ENCODE measurements at places on chromosomes 5 and 9.

DNA sequence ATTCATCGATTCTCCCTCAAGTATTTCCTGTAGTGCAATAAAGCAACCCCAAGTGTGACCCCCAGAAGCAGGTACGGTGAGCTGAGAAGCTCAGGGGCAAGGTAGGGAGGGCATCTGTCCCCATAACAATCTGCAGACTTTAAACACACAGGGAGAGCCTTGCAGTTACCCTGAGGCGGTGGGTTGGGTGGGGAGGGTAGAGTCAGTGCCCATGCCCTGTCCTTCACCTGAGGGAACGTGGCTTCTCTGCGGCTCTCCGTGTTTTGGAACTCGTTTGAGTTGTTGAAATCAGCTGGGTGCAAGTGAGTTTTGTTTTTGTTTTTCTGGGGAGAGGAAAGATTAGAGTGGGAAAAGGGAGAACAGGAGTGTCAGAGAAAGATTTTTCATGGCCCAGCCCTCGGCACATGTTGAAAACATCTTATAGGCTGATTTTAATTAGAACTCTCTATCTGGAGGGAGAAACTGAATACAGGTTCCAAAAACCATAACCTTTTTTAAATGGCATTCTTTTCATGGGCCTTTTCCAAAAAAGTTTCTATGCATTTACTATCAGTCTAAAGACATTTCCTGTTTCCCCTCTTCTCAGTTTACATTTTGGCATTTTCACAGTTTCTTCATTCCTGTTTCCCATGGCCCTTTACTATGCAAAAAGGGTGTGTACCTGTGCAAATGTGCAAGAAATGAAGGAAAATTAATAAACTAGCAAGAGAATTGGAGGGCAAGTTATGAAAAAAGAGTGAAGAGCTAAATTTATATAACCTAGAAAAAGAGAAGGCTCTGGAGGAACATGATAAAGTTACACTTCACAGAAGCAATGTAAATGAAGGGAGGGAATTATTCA is 266.5 kb upstream of the VLDLR start:
- DNase-seq: no peak

- no peak for DNase-seq
Measured at GRCh38 chr9:86730163-86730928, 217.0 kb downstream of the GAS1 start.

DNA sequence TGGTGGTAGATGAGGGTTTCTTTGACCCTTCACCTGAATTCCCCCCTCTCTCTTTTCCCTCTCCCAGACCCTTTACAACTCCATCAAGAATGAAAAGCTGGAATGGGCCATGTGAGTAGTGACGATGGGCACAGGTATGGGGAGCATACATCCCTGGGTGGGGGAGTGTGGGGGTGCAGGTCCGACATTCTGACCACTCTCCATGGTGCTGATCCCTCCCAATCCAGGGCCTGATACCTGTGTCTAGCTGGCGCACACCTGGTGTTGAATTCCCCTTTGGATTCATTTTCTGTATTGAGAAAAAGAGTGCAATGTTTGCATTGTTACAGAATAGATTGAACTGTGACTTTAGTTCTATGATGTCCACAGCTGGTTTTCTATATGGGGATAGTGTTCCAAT is 40.0 kb downstream of the PSD2 start:
- DNase-seq: no peak

DNA sequence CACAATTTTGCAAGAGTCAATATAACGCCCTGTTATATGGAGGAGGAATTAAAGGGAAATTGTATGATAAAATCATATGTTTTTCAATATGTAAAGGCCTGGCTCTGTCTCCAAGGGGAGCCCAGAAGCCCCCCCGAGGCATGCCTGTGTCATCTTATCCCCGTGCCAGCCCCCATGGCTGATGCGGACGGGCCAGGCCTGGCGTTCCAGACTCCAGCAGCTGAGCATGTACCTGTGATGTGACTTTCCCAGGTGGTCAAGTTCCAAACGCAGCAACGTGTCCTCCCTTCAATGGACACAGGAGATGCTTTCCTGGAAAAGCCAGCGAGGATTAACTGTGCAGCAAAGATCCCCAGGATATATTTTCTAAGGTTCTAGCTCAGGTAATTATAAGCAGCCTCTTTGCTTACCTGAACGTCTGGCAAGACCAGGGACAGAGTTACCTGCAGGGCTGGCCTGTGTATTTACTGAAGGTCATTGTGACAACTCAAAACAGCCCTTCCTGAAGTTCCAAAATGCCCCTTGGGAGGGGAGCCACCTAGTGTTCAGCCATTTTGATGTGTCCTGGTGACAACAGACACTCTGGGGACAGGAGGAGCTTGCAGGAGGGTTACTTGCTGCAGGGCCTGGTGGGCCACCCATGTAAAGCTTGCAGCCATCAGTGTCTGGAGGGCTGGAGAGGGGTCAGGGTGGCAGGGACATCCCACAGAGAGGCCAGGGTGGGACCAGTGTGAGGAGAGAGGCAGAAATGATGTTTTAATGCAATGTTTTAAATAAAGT is 53.3 kb upstream of the RNU6ATAC start:
- DNase-seq: no peak

DNA sequence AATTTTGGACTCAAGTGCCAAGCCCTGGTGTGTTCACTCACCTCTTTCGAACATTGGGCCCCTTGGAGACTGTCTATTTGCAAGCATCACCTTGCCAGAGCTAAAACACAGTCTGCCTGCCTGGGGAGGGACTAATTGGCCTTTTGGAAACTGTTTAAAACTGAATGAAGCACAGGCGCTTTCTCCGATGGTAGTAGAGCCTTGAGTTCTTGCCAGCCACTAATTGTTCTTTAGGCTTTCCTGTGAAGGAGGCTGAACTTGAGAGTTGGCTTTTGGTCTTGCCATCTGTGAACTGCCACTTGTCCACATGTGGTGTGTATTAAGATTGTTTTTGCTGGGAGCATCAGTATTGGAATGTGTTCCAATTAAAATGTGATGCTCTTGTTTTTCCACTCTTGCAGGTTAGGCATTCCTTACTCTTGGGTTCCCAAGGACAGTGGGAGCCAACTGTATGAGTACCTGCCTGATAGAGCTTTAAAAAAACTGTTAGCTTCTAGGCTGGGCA is 26.0 kb downstream of the GARNL3 start:
- DNase-seq: no peak

DNA sequence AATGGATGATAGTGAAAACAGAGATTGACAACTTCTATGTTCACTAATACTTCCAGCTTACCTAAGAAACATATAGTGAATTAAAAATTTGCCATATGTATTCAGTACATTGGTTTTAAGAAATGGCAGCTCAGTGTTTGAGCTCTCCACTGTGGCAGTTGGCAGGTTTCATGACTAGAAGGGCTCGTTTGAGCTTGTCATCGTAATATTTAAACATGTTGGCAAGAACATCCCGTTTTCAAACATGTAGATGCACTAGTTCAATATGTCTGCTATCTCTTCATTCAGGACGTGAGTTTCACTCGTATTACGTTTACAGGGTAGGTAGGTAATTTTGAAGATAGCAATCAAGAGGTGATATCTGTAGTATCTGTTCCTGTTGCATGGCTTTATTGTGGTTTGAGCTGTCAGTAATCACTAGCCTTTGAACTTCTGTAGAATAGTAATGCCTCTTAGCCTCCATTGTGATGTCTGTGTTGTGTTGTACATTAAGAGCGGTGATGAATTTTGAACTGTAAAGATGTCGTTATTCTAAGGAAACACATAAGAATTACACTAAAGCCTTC is 74.8 kb downstream of the NLN start:
- no peak for DNase-seq

- no peak for DNase-seq
Measured at GRCh38 chr5:143254819-143255218, 148.7 kb downstream of the NR3C1 start.

DNA sequence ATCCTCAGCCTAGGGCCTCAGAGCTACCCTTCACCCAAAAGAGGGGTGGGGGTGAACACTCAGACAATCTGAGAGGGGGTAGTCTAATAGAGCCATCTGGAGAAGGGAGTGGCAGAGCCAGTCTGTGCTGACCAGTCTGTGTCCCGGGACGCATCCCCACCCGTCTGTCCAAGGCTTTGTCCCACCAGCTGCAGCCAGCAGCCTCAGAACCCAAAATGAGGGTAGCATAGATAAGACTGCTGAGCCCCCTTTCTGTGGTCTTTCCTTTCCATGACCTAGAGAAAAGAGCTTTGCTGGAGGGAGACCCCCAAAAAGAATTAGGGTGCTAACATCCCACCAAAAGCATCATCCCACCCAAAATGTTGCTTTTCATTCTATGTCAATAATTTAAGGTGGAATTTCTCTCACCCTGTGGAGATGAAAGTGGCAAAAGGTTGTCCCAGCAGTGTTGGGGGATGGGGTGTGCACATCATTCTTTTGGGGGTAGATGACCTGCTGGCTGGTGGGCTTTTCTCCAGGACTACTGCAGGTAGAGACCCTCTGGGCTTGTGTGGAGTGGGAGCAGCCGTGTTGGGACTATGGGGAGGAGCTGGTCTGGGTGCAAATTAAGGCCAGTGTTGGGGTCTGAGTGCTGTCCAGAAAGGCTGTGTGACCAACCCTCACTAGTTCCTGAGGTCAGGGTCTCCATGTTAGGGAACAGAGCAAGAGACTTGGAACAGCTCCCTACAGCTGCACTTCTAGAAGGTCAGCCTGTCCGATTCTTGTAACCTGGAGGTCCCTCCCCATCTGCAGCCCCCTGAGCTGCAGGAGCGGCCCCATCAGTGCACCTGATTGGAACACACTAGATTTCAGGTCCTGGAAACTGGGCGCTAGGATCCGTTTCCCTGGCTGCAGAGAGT is 19.9 kb downstream of the URM1 start:
- DNase-seq: no peak

DNA sequence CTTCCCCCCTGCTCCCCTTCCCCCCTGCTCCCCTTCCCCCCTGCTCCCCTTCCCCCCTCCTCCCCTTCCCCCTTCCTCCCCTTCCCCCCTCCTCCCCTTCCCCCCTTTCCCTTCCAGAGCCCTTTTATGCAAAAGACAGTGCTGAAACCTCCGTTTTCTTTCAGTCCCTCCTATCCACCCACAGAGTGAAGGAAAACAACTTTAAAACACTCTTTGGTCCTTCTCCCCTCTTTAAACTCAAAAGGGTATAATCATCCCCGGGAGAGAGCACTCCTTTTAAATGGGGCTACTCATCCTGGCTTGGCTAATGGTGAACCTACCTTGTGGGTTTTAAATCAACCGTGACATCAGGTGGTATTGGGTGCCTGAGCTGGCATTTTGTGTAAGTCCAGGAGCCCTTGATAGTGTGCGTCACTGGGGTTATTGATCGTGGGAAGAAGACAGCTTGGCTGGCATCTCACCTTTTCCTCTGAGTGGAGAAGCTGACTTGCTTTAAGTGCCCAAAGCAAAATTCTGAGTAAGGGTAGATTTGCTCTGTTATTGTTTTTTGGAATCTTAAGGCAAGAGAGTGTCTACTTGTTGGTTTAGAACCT is 2.7 kb downstream of the LARP1 start:
- DNase-seq: peak; percentile 30
